ENCODE measurements at places on chromosomes 2 and 18. TPM values are rescaled to one million over a fixed set of nuclear protein-coding genes. Genes with fewer than 3 reads are reported as not detected.

Gene PROM2
- 77.8 TPM for total RNA-seq

Gene EMILIN2
- 17.1 TPM for total RNA-seq

Gene IL37
- total RNA-seq = 2.6 TPM

Gene ALS2
- 23.8 TPM for total RNA-seq

Gene IMPACT
- 19.9 TPM for total RNA-seq

Gene RHBDD1
- total RNA-seq = 7.8 TPM

Gene IL1RL2
- total RNA-seq = 0.11 TPM

Gene CDH7
- 7.3 TPM for total RNA-seq

Gene KCNG3
- total RNA-seq = 2.4 TPM

Gene GPAT2
- not detected for total RNA-seq

Gene ADD2
- 16.0 TPM for total RNA-seq

Gene EVX2
- total RNA-seq = not detected

Gene FLACC1
- total RNA-seq = 5.9 TPM

Gene XDH
- 0.91 TPM for total RNA-seq

Measured in PC-3 (cell line).